ENCODE measurements at places on chromosomes 11 and 22. TPM values are rescaled to one million over a fixed set of nuclear protein-coding genes. Genes with fewer than 3 reads are reported as not detected.

DNA sequence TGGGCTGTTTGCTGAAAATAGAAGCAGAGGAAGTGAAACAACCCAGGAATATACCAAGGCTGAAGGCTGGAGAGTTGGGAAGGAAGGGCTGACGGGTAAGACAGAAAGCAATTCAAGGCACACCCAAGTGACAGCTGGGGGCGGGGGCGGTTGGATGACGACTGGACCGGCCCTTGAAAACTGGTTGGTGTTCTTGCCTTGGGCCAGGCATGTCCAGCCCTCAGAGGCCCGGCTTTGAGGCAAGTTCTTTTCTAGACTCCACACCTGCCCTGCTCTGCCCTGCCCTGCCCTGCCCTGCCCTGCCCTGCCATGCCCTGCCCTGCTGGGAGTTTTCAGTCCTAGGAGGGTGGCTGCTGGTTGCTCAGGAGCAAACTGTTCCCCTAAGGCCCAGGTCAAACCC is 34.2 kb upstream of the CACNG2 start:
- DNase-seq, result peak; percentile 57
- H3K4me1 ChIP-seq, result peaks cover 3% of the 10 kb centered on the region
- H3K27ac ChIP-seq, result no peak overlapping the region
- H3K4me3 ChIP-seq, result no peak overlapping the region
- no peaks in the 10 kb centered on the region for H3K36me3 ChIP-seq

MRGPRE gene
- not detected for polyA plus RNA-seq

MYBPC3 gene
- polyA plus RNA-seq, result 5.8 TPM

DNA sequence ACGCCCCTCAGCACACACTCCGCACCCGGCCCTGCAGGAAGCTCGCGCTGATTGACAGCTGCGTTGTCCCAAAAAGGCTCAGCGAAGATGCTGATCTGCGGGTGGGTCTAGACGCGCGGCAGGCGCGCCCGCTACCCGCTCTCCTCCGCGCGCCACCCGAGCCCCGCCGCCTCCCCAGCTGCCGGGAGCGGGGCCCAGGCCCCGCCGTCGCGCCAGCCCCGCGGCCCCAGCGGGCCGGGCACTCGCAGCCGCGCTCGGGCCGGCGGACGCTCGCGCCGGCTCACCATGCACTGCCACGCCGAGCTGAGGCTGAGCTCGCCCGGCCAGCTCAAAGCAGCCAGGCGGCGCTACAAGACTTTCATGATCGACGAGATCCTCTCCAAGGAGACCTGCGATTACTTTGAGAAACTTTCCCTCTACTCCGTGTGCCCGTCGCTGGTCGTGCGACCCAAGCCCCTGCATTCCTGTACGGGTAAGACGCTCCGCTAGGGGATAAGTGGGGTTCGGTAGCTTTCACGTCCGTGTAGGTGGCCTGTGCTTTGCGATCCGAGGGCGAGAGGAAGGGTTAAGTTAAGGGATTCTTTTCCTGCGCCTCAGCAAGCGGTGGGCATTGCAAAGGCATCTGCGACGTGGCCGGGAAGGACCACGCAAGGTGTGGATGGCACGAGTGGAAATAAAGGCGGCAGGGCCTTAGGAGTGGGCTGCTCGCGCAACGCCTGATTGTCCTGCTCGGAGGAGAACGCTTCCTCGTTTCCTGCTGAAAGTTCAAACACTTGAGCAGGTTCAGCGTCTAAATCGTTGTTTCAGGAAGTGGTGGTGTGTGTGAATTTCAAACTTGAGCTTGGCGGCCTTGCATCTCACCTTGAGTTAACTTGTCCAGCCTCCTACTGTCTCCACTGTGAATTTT is at the start of gene BARX2:
Gene BARX2, plus strand, starts transcription at position 98 of the 907 bp plus-strand sequence. Its CDS starts 188 bp downstream, at position 286.
- peaks cover 74% of the 10 kb centered on the region for H3K27me3 ChIP-seq
- DNase-seq, result peak; percentile 24
- H3K36me3 ChIP-seq, result no peaks in the 10 kb centered on the region
- no peak within 1 kb of the TSS for H3K27ac ChIP-seq
- H3K4me3 ChIP-seq, result peak within 1 kb of the TSS; percentile 32

- peaks cover 35% of the 10 kb centered on the region for H3K4me1 ChIP-seq
- DNase-seq, result no peak
- no peaks in the 10 kb centered on the region for H3K27me3 ChIP-seq
- no peaks in the 10 kb centered on the region for H3K36me3 ChIP-seq
- no peak overlapping the region for H3K4me3 ChIP-seq
Observed at GRCh38 chr22:31748490-31748889, 1.4 kb downstream of the PRR14L start.

TREH gene
- not detected for polyA plus RNA-seq

- H3K27ac ChIP-seq, result no peak overlapping the region
- no peaks in the 10 kb centered on the region for H3K36me3 ChIP-seq
- H3K27me3 ChIP-seq, result no peaks in the 10 kb centered on the region
- DNase-seq, result no peak
Observed at GRCh38 chr11:83317757-83318690, 31.9 kb upstream of the CCDC90B start.

DNA sequence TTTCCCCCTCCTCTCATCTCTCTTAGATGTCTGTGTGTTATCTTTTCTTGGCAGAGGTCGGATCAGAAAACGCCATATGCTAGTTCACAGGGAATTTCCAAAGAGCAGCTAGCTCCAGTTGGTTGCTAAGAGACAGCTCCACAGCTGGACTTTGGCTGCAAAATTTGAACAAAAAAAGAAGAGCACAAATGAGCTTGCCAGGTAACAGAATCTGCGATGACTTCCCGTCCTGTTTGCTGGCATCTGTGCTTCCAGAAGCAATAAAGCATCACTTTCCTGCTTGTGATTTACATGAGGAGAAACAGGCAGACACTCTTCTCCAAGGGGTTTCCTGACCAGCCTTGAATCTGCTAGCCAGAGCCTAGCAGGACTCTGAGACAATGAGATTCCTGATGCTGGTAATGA is 596.0 kb upstream of the B3GAT1 start:
- H3K27me3 ChIP-seq, result no peaks in the 10 kb centered on the region
- DNase-seq, result no peak
- H3K36me3 ChIP-seq, result no peaks in the 10 kb centered on the region
- H3K4me1 ChIP-seq, result no peaks in the 10 kb centered on the region
- no peak overlapping the region for H3K27ac ChIP-seq

MLC1 gene
- not detected for polyA plus RNA-seq

BTBD18 gene
- polyA plus RNA-seq, result not detected

DNA sequence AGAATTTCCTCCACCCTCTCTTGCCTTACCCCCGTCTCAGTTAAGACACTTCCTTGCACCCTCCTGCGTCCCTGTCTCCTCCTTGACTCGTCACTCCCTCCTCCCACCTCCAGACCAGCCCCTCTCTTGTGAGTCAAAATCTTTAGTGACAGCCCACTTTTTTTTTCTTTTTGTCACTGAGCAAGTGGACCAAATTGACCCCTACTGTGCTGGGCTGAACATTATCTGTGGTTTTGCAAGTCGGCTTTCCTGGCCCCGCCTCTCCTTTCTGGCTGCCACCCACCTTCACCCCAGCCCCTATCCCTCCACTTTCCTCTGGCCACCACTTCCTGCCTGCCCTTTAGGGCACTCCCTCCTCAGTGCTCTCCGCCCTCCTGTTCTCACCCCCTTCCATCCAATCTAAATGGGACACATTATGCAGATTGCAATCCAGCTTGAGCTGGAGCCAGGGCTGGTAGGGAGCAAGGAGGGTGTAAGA is at the start of gene APLNR:
Gene APLNR, minus strand, starts transcription at position 47 of the 478 bp plus-strand sequence. CDS start 246 bp downstream, outside the sequence.
- DNase-seq, result no peak
- peaks cover 8% of the 10 kb centered on the region for H3K27me3 ChIP-seq
- H3K27ac ChIP-seq, result no peak within 1 kb of the TSS
- no peaks in the 10 kb centered on the region for H3K36me3 ChIP-seq
- no peaks in the 10 kb centered on the region for H3K4me1 ChIP-seq

- no peak overlapping the region for H3K4me3 ChIP-seq
- H3K4me1 ChIP-seq, result no peaks in the 10 kb centered on the region
- DNase-seq, result no peak
- H3K27me3 ChIP-seq, result no peaks in the 10 kb centered on the region
- no peak overlapping the region for H3K27ac ChIP-seq
- no peaks in the 10 kb centered on the region for H3K36me3 ChIP-seq
Observed at GRCh38 chr11:35029979-35030682, 108.8 kb upstream of the CD44 start.

DNA sequence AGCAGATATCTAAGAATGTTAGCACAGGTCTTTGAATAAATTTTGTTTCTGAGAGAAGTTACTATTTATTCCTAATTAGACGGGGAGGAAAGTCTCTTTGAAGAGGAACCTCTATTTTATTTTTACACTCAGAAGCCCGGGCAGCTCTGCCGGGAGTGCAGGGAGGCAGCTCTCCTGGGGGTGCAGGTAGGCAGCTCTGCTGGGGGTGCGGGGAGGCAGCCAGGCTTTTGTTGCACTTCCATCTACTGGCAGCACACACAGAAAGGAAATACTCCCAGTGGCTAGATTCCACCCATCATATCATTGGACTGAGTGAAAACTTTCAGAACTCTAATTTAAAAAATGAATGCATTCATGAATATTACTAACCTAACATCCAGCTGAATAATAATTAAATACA is 24.6 kb downstream of the OR10A6 start:
- DNase-seq, result no peak
- no peaks in the 10 kb centered on the region for H3K4me1 ChIP-seq
- no peaks in the 10 kb centered on the region for H3K27me3 ChIP-seq
- no peak overlapping the region for H3K4me3 ChIP-seq

DNA sequence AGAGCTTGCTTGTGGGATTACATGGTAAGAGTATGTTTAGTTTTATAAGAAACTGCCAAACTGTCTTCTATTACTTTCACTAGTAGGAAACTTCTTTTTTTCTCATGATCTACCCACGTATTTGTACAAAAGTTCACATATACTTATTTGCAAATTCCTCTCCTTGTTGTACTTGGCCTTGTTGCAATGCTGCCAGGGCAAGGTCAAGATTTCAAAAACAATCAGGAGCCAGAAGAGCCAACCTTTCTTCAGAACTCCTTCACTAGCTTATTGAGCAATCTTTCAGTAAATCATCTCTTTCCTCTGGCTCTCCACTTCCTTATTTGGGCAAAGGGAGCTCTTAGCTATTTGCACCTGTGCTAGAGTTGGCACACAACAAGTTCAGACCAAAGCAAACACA is 9.7 kb downstream of the SRSF8 start:
- peaks cover 38% of the 10 kb centered on the region for H3K4me1 ChIP-seq
- peak; percentile 44 for DNase-seq
- H3K27me3 ChIP-seq, result no peaks in the 10 kb centered on the region
- H3K36me3 ChIP-seq, result no peaks in the 10 kb centered on the region

- H3K27ac ChIP-seq, result no peak overlapping the region
- no peak for DNase-seq
- H3K27me3 ChIP-seq, result no peaks in the 10 kb centered on the region
- no peaks in the 10 kb centered on the region for H3K36me3 ChIP-seq
Observed at GRCh38 chr11:115579181-115579825, 75.1 kb upstream of the CADM1 start.

- H3K27ac ChIP-seq, result no peak overlapping the region
- no peak overlapping the region for H3K4me3 ChIP-seq
- no peaks in the 10 kb centered on the region for H3K4me1 ChIP-seq
Observed at GRCh38 chr11:74307434-74307833, 4.0 kb downstream of the P4HA3 start.

All from adrenal gland (tissue), 19 donors.